ENCODE measurements at places on chromosomes 6 and 20.
A peak's percentile ranks its signal among the peaks of the same experiment; 100 is the strongest.

- DNase-seq: no peak
These were observed 3.6 kb upstream of the CDKN1A start for GRCh38 chr6:36674942-36675341.

GRCh38 chr6:145258122-145258521, 477.2 kb downstream of the EPM2A start:
- no peak for DNase-seq

- no peak for DNase-seq
These were observed 3.7 kb upstream of the OLIG3 start for GRCh38 chr6:137497721-137498463.

- DNase-seq: no peak
These were observed 80.3 kb upstream of the DUSP22 start for GRCh38 chr6:211871-212497.

DNA sequence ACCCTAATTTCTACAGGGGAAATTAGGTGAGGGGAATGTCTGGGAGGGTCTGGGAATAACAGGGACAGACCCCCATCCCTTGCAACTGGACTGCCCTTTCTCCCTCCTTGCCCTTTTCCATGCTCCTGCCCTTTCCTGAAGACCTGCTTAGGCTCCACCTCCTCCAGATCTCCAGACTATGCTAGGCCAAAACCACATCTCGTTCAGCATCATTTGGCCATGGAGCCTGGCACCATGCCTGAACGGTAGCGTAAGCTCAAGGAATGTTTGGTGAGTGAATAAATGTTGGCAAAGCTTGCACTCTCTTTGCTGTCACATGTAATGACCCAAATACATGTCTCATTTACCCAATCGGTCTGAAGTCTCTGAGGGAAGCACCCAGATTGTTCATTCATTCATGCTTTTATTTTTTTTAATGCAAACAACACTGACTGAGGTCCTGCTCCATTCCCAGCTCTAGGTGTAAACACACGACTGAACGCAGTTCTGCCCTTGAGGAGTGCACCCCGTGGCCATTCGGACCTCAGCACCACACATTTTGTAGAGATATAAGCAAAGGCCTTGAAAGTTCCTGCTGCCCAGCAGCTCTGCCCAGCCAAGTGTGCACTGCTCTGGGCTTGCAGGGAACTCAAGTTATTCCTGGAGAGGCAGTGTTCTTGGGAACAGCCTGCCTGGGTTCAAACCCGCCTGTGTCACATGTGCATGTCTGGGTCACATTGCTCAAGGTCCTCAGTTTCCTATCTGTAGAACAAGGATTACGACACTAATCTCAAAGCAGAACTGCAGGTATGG, 1.1 kb upstream of the GRM4 start:
- no peak for DNase-seq

GRCh38 chr6:104887350-104887749, 27.6 kb upstream of the HACE1 start:
- peak; percentile 3 for DNase-seq

GRCh38 chr6:4363656-4364055, 228.3 kb upstream of the ECI2 start:
- no peak for DNase-seq

DNA sequence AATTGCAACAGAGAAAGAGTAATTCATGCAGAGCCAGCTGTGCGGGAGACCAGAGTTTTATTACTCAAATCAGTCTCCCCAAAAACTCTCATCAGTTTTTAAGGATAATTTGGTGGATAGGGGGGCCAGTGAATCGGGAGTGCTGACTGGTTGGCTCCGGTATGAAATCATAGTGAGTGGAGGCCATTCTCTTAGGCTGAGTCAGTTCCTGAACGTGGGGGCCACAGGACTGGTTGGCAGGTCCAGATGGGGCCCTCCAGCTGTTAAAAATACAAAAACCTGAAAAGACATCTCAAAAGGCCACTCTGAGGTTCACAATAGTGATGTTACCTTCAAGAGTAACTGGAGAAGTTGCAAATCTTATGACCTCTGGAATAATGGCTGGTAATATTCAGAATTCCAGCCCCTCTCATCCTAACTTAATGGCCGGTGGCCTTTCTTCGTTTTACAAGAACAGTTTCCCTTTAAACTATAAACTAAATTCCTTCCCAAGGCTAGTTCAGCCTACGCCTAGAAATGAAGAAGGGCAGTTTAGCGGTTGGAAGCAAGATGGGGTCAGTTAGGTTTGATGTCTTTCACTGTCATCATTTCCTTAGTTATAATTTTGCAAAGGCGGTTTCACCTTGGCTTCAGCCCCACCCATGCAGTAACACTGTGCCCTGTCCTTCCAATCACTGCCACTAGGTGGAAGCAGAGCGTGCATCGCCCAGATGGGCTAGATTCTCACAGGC, 6.8 kb upstream of the MICA start:
- DNase-seq: peak; percentile 91

GRCh38 chr20:4951299-4951698, 50.0 kb downstream of the SLC23A2 start:
- no peak for DNase-seq

GRCh38 chr6:55543633-55544309, 35.2 kb downstream of the HMGCLL1 start:
- no peak for DNase-seq

GRCh38 chr6:114064862-114065261, 93.9 kb upstream of the HDAC2 start:
- no peak for DNase-seq
